ENCODE measurements at places on chromosomes 3 and 15.

GRCh38 chr3:102529452-102529851 is 94.6 kb downstream of the ZPLD1 start:
- DNase-seq: no peak

GRCh38 chr3:55364421-55364820 is 122.7 kb downstream of the WNT5A start:
- no peak for DNase-seq

GRCh38 chr15:81819924-81820635 is 225.7 kb downstream of the MEX3B start:
- no peak for DNase-seq

- no peak for DNase-seq
Observed at GRCh38 chr3:61777483-61777882, 216.1 kb downstream of the PTPRG start.

- no peak for DNase-seq
Observed at GRCh38 chr15:41341519-41341918, 8.8 kb downstream of the NUSAP1 start.
